Stimulated activated CD8-positive, alpha-beta memory T cell treated with anti-CD3 and anti-CD28 coated beads, Interleukin-15, amount 100 ng/mL, for 4 hours (primary cell): ENCODE measurements at places on chromosomes 7 and 10.

- no peak for DNase-seq
Observed at GRCh38 chr7:151246851-151247580, 1.5 kb downstream of the SMARCD3 start.

GRCh38 chr7:43700059-43700501, 29.2 kb downstream of the COA1 start:
- DNase-seq, result no peak

DNA sequence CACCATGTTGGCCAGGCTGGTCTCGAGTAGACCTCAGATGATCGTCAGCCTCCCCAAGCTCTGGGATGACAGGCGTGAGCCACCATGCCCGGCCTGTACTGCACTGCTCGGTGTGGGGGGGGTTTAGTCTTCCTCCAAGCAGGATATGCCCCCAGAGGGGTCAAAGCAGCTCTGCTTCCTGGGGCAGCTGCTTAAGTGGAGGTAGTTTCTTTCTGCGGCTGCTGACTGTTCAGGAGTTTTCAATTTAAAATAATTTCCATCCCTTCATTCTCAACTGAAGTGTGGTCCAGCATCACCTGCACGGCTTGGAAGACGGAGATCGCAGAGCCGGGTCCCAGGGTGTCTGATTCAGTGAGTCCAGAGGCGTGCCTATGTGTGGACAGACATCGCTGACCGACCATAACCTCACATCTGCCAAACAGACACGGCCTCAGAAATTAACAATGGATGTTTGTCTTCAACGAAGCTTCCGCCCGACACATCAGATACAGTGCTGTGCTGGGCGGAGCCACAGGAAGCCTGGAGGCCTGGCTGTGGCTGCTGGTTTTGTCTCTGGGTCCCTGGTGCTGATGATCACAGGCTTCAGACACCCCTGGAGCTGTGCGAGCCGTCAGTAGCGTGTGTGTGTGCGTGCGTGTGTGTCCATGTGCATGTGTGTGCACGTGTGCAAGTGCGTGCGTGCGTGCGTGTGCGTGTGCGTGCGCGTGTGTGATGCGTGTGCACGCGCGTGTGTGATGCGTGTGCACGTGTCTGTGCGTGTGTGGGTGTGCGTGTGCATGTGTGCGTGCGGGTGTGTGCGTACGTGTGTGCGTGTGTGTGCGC, 226.5 kb upstream of the PITRM1 start:
- DNase-seq, result no peak

DNA sequence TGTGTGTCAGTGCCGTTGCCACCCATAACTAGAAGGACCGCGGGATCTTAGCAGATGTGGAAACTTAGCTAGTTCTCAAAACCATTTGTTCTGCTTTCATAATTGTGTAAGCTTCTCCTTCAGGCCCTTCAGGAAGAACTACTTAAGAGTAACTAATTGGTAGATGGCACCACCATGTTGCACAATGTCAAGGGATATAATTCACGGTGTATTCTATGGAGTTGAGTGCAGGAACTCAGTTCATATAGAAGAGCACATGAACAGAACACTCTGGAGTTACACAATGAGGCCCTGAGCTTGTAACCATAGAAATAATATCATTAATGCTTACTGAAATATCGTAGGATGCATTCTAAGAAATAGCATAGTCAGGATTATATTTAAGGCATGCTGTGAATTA, 126.5 kb upstream of the GAD2 start:
- no peak for DNase-seq

- no peak for DNase-seq
Observed at GRCh38 chr10:131997366-131998049, 15.8 kb upstream of the BNIP3 start.

DNA sequence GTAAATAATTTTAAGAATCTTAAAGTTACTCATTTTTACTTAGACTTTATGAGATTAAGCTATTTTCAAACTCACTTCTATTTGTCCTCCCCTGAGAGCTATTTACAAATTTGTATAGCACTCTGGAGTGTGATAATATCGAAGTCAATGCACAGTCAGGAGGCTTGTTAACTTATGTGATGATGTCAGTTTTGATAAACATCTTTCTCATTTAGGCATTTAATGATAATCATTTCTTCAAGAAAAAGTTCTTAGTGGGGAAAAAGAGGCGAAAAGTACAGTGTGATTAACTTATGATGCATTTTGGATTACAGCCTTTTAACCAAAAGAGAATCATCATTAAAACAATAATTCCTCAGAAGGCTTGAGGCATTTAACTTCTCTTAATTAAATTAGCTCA, 468.6 kb downstream of the AUTS2 start:
- no peak for DNase-seq

DNA sequence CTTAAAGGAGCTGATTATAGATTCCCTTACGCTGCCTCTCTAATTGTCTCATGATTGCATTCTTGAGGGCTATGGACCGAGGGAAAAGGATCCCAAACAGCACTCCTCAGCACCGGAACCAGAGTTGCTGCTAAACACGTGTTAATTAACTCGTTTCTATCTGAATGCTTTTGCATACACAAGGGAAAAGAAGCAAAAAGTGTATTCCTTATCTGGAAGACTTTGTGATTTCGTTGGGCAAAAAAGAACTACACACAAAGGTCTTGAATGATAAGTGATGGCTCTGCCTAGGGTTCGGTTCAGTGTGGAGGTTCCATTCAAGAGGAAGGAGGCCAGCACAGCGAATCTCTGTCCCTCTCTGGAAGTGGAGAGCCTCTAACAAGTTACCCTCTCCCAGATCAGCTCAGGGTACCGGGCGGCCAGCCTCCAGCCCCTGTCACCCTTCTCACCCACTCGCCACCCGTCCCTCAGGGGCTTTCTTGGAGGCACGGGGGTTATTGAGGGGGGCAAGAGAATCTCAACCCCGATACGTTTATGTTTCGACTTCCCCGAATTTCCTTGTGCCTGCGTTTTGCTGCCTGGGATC, 515 bp upstream of the SLC4A2 start:
- no peak for DNase-seq

GRCh38 chr7:136392856-136393255, 415.7 kb upstream of the MTPN start:
- no peak for DNase-seq

GRCh38 chr7:132255898-132256297, 320.4 kb downstream of the PLXNA4 start:
- DNase-seq, result no peak

- DNase-seq, result peak; percentile 15
Observed at GRCh38 chr7:78039790-78040776, 241.5 kb downstream of the PHTF2 start.

DNA sequence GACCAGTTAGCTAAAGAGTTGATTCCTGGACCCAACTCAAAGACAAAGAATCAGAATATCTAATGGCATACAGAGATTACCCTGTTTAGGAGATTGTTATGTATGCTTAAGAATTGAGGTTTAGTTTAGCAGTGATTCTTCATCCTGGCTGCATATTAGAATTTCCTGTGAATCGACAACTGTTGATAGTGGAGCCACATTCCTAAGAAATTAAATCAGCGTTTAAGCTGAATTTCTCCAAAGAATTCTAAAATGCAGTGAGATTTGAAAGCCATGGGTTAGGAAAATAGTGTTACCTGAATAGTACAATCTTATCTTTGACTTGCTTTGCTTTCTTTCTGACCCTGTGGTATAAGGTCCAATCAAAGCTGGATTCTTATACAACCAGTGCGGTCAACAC, 16.4 kb upstream of the FERD3L start:
- no peak for DNase-seq

DNA sequence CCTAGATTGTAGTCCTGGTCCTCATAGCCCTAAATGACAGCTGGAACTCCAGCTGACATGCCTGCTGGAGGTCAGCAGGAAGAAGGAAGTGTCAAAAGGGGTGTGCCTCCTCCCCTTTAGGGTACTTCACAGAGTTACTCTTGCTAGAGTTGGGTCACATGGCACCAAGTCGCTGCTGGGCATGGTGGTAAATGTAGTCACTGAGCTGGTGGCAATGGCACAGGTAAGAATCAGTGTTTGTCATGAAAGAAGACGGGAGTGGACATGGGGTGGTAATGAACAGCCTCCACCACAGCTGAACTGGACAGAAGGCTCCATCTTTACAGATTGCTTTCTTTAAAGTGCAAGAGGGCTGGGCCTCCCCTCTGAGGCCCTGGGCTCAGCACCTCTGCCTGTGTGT, 122.3 kb downstream of the ACTR3B start:
- no peak for DNase-seq

- DNase-seq, result no peak
Observed at GRCh38 chr10:110433740-110434139, 64.0 kb upstream of the DUSP5 start.

DNA sequence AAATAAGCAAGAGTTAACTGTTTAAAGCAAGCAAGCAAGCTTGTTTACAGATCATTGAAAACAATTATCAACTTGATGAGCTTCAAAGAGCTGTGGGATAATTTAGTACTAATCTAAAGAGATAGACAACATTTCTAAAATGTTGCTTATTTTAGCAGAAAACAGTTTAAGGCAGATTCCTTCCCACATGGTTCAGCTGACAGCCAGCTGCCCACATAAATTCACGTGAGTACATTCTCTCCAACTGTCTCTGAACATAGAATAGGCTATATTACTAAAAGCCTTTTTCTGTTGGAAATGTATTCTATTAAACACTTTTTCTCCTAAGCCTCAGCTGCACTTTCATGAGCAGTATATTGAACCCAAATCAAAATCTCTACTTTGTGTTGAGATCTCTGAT, 174.1 kb downstream of the LRRN3 start:
- DNase-seq, result no peak

DNA sequence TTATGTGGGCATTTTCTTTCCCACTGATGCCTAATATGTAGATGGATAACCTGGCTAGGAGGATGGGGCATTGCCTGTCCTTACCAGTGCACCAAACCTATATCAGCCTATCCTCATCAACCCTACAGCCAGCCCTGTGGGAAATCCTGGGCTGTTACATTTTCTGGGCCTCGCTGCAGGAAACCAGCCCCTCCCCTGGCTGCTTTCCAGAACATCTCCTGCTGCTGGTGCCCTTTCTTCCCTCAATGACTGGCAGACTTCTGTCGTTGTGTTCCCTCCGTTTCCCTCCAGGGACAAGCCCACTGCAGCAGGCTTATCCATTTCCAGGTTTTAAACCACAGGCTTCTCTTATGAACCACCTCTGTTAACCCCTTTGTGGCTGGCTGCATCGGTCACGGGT, 486.1 kb upstream of the COBL start:
- DNase-seq, result no peak

DNA sequence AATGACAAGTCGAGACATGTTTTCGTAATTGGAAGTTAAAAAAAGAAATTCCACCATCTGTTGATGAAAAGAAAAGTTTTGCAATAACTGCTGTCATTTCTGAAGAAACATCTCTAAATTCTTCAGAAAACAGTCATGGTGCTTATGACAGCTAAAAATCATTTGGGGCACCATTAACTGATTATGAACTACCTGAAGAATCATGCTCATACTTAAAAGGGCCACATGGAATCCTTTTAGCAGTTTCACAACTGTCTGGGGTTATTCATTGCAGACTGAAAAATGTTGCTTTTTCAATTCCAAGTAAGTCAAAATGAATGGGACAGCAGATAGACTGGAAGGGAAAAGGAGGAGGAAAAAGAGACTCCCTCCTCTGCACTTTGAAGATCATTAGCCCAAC, 134.2 kb downstream of the CHN2 start:
- DNase-seq, result no peak

DNA sequence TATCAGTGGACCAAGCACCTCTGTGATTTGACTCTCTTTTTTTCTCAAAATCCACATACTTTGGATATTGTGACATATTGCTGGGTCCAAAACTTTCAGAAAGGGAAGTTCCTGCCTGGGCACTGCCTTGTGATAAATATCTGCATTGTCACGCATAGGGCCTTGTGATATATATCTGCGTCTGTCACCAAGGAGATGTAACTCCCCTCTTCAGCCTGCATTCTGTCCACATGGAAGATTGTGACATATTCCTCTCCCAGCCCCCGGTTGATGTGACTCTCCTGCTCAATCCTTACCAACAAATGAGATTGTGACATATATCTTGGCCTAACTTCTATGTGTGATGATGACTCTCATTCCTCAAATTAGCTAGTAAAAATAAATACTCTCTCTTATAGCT, 25.4 kb upstream of the ZNF107 start:
- no peak for DNase-seq

GRCh38 chr10:63027531-63027930, 105.6 kb upstream of the NRBF2 start:
- no peak for DNase-seq

- no peak for DNase-seq
Observed at GRCh38 chr10:74587109-74587854, 239.1 kb upstream of the KAT6B start.

DNA sequence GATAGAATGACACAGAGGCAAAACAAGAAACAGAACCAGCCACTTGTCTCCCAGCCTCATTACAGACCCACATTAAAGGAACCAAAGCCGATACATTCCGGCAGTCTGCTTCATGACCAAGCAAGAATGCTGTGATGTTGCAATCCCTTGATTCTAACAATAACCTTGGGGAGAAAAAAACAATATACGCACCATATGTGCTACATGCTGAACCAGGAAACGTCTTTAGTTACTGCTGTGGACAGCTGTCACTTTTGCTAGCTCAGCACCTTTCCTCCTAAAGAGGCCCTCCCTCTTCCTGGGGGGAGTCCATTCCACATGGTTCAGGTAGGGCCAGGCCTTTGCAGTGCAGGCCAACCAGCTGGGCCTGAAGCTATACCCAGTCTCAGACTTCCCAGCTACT, 79.1 kb downstream of the PRTFDC1 start:
- DNase-seq, result no peak

GRCh38 chr7:108234281-108234680, 104.1 kb upstream of the LAMB4 start:
- DNase-seq, result no peak

DNA sequence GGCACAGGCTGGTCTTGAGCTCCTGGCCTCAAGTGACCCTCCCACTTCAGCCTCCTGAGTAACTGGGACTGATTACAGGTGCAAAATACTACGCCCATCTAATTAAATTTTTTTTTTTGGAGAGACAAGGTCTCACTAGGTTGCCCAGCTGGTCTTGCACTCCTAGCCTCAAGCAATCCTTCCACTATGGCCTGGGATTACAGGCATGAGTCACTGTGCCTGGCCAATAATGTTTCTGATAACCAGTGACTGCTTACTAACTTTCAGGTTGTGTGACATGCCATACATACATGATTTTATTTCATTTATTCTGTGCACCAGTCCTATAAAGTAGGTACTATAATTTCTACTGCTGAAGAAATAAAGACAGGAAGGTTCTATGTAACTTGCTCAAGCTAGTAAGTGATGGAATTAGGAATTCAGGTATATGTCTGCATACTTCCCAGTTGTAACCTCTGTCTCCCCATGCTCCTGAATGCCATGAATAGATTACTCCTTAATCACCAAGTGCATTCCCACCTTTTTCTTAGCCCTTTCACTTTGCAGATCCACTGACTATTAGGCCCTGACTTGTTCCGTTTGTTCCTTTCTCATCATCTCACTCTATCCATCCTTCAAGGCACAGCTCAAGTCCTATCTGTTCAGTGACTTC, 28.1 kb downstream of the MCU start:
- DNase-seq, result no peak
